ENCODE measurements at places on chromosomes 16 and 17.

DNA sequence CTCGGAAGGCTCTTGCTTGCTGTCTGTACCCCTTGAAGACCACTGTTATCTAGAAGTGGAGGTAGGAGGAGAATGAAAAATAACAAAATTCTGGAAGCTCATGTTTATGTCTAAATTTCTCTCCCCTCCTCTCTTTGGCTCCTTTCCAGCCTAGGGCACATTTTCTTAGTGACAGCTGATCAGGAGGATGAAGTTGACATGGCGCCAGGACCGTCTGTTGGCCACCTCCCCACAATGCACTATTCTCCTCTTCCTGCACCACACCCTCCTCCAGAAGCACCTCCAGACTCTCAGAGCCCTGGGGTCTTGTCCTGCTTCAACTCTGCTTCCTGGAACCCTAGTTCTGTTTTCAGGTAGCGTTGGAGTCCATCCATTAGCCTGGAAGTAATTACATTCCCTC, 25.5 kb upstream of the SSTR2 start:
- H3K4me1 ChIP-seq, result peaks cover 11% of the 10 kb centered on the region
- H3K36me3 ChIP-seq, result no peaks in the 10 kb centered on the region
- H3K27me3 ChIP-seq, result peaks cover 24% of the 10 kb centered on the region
- H3K27ac ChIP-seq, result no peak overlapping the region

- H3K27me3 ChIP-seq, result no peaks in the 10 kb centered on the region
- no peak overlapping the region for H3K27ac ChIP-seq
- H3K4me3 ChIP-seq, result no peak overlapping the region
- no peak for DNase-seq
- H3K36me3 ChIP-seq, result no peaks in the 10 kb centered on the region
Measured at GRCh38 chr17:58565389-58566311, 51.2 kb upstream of the MTMR4 start.

DNA sequence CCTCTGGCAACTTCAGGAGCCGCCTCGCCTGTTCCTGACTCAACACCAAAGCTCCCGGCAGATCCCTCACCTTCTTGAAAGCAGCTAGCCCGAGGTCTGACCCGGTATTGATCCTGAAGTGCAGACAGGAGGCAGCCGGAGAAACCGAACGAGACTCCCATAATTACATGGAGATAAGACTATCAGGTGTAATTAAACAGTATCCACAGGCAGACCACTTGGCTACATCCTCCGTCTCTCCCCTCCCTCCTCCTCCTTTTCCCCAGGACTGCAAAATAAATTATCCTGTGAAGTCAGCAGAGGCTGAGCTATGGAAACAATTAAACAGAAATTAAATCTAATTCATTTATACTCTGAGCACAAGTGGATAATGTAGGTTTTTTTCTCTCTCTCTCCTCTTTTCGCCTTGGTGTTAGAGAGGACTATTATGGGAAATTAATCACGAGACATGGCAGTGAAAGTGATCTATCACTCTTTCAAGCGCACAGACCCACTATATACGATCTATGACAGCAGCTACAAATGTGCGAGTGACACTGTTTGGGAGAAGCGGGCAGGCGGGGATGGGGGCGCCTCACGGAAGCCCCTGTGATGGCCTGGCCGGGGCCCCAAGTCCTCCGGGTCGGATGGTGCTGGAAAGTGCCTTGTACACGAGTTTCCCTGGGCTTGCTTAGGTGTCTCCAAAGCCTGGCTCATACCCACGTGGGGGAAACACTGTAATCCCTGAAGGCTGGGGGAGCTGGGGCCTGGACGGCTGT, 92.8 kb downstream of the RBFOX3 start:
- peaks cover 51% of the 10 kb centered on the region for H3K27me3 ChIP-seq
- H3K36me3 ChIP-seq, result peaks cover 6% of the 10 kb centered on the region
- H3K27ac ChIP-seq, result no peak overlapping the region

DNA sequence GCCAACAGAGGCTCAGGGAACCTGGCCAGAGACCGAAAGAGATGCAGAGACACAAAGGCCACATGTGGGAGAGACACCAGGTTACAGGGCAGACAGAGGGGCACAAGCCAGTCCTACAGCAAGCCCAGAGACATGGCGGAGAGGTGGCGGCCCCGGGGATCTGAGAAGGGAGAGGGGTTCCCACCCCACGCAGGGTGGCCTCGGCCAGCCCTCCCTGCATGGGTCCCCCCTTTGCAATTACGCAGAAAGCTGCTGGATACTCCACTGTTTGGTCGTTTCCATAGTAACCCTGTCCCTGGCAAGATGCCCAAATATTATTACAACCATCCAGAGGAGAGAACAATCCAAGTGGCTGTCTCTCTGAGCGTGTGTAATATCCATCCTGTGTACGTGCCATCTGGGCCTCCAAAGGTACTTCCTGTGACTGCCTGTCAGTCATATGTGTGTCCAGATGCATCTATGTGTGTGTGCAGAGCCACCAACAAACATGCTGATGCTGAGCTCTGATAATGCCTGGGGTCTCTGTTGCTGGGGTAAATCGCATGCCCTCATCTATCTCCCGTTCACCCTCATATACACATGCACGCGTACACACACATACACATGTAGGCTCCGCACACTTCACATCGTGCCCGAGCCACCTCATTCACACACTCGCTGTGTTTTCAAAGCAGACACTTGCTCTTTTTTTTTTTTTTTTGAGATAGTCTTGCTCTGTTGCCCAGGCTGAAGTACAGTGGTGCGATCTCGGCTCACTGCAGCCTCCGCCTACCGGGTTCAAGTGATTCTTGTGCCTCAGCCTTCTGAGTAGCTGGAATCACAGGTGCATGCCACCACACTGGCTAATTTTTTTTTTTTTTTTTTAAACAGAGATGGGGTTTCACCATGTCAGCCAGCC, 5.5 kb downstream of the PCGF2 start:
- no peak overlapping the region for H3K27ac ChIP-seq
- H3K36me3 ChIP-seq, result peaks cover 7% of the 10 kb centered on the region
- peaks cover 5% of the 10 kb centered on the region for H3K4me1 ChIP-seq
- H3K4me3 ChIP-seq, result no peak overlapping the region
- DNase-seq, result no peak
- peaks cover 94% of the 10 kb centered on the region for H3K27me3 ChIP-seq

DNA sequence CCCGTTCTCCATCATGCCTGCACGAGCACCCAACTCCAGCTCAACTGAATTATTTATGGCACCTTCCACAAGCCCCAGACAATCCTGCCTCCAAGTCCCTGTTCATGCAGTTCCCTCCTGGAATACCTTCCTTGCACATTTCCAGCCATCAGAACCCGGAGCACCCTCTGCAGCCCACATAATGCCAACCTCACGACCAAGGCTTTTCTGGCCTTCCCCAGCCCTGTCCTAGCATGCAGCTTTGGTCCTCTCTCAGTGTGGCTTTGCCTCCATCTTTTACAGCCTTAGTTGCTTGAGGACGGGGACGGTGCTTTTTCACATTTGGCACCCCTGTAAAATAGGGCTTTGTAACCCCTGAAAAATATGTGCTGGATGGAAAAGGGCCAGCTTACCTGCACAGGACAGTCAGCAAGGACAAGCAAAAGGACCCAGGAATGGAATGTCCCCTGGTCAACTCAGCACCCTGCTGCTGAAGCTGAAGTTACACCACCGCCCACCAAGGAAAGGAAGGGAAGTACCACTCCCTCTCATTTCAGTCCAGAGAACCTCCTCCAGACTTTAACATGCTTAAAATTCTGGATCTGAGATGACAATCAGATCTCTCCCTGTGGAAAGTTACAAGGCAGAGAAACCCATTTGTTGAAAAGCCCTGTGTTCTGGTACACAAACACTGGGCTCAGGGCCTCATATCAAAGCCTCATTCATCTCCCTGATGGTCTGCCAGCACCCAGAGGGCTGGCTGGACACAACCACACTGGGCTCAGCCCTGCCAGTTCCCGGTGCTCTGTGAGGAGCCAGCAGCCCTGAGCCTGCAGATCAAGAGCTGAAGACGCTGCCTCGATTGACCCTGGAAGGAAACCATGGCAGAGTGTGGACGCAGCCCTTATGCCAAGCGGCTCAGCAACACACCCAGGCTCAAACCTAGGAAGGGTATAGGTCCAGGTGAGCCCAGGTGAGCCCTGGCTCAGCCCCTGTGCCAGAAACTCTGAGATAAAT, 2.9 kb downstream of the SLC39A11 start:
- peak overlapping the region; percentile 64 for H3K27ac ChIP-seq
- no peaks in the 10 kb centered on the region for H3K27me3 ChIP-seq
- H3K4me3 ChIP-seq, result no peak overlapping the region

GRCh38 chr16:76265434-76266045, 11.7 kb upstream of the CNTNAP4 start:
- peak overlapping the region; percentile 44 for H3K27ac ChIP-seq
- H3K36me3 ChIP-seq, result no peaks in the 10 kb centered on the region
- no peaks in the 10 kb centered on the region for H3K4me1 ChIP-seq
- no peak overlapping the region for H3K4me3 ChIP-seq
- no peak for DNase-seq
- H3K27me3 ChIP-seq, result no peaks in the 10 kb centered on the region

GRCh38 chr16:56669005-56669839, at the start of gene MT1H:
MT1H (plus strand) TSS chr16:56669814; CDS start chr16:56669885, 71 bp downstream.
- H3K27ac ChIP-seq, result no peak within 1 kb of the TSS
- no peaks in the 10 kb centered on the region for H3K36me3 ChIP-seq
- peak within 1 kb of the TSS; percentile 45 for H3K4me3 ChIP-seq
- H3K27me3 ChIP-seq, result peaks cover 44% of the 10 kb centered on the region

DNA sequence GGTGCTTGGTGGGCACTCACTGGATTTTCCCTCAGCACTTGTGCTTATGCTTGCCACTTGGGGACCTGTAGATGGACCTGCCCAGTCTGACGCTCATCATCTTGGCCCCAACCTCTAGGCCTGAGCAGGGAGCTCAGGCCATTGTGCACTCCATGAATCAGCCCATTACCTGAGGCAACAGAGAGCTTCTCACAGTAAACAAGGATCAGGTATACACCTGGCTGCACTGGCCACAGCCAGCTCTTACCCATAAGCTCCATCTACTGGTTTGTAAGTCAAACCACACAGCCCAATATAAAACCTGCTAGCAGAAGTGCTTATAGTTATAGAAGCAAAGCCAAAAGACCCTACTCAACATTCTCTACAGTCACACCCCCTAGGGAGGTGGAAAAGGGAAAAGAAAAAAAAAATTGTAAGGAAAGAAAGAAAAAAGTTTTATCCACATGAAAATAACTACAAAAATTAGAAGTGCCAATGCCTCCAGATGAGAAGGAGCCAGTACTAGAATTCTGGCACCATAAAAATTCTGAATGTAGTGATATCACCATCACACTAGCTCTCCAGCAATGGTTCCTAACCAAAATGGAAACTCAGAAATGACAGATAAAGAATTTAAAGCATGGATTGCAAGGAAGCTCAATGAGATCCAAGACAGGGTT, 87.8 kb upstream of the CDH5 start:
- H3K36me3 ChIP-seq, result peaks cover 6% of the 10 kb centered on the region
- H3K27me3 ChIP-seq, result peaks cover 50% of the 10 kb centered on the region
- no peak for DNase-seq

DNA sequence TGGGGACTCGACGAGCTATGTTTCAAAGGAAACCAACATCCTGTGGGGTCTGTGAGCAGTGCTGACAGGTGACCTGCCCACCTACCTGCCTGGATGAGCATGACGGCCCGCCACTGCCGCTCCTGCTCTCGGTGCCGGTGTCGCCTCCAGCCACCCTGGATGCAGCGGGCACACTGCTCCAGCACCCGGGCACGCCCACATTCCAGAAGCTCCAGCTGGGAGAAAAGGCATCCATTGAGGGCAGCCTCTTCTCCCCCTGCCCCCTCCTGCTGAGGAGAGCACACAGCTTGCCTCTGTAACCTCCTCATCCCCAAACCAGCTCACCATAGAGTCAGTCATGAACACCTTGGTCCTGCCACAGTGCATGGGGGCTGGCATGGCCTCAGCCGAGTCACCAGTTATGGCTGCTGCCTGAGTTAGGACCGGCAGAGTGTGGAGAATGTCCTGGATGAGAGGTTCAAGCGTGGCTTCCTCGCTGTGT, 14.3 kb downstream of the ZNHIT3 start:
- no peaks in the 10 kb centered on the region for H3K4me1 ChIP-seq
- H3K27ac ChIP-seq, result no peak overlapping the region

- peaks cover 24% of the 10 kb centered on the region for H3K27me3 ChIP-seq
- no peak overlapping the region for H3K4me3 ChIP-seq
- no peaks in the 10 kb centered on the region for H3K36me3 ChIP-seq
- no peak for DNase-seq
Measured at GRCh38 chr16:1887711-1888354, 15.9 kb upstream of the MEIOB start.

Measured in effector memory CD8-positive, alpha-beta T cell (primary cell).